CD4-positive, alpha-beta T cell treated with Interleukin-10 for 1 hour (primary cell): ENCODE measurements at places on chromosomes 7 and 10.

DNA sequence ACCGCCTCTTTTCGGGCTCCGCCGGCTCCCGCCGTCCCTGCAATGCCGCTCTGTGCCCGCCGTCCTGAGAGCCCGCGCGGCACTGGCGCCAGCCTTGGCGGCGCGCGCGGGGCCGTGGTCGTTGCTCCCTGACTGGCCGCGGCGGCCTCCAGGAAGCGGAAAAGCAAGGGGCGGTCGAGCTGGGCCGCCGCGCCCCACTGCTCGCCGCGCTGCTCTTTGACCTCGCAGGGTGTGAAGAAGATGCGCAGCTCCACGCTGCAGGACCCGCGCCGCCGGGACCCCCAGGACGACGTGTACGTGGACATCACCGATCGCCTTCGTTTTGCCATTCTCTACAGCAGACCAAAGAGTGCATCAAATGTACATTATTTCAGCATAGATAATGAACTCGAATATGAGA lies at the start of gene CDC14C:
Gene CDC14C (plus strand): TSS at position 115 of the 400 bp plus-strand sequence. CDS start 126 bp downstream, at position 241.
- no peak for DNase-seq

DNA sequence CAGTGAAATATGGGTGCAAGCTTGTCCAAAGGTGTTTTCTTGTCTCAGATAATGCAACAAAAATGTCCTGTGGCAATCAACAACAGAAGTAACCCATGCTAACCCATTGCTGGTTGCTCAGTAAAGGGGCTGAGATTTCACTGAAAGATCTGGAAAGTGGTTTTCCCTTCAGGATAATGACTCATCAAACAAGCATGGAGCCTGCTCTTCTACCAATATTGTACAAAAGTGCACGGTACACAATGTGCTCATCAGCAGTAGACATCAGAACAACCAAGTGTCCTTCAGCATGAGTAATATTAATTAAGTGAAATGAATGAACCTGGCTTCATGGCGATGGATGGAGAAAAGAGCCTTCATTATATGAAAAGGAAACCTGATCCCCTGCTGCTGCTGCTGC lies 287.1 kb upstream of the NEBL start:
- no peak for DNase-seq

- DNase-seq: no peak
Measured at GRCh38 chr7:148588670-148589131, 1.9 kb upstream of the C7orf33 start.

DNA sequence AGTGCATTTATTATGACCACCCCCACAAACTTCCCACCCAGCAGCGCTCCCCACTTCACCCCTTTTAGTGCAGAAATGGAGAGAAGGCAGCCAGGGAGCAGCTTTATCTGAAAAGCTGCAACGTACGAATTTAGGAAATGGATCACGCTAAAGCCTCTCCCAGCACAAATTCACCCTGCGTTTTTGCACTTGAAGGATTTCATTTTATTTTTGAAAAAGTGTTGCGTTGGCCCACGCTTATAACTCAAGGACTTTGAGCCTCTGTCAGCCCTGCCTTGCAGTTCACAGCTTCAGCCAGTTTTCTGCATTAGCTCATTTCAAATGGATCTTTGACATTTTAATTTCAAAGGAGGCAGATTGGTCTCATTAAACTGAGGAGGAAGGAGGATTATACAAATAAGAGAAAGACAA lies 556.1 kb downstream of the KCNMA1 start:
- DNase-seq: no peak

- no peak for DNase-seq
Measured at GRCh38 chr7:122161628-122162027, 17.6 kb upstream of the AASS start.

GRCh38 chr7:47405286-47405904 lies 176.5 kb downstream of the TNS3 start:
- DNase-seq: no peak

DNA sequence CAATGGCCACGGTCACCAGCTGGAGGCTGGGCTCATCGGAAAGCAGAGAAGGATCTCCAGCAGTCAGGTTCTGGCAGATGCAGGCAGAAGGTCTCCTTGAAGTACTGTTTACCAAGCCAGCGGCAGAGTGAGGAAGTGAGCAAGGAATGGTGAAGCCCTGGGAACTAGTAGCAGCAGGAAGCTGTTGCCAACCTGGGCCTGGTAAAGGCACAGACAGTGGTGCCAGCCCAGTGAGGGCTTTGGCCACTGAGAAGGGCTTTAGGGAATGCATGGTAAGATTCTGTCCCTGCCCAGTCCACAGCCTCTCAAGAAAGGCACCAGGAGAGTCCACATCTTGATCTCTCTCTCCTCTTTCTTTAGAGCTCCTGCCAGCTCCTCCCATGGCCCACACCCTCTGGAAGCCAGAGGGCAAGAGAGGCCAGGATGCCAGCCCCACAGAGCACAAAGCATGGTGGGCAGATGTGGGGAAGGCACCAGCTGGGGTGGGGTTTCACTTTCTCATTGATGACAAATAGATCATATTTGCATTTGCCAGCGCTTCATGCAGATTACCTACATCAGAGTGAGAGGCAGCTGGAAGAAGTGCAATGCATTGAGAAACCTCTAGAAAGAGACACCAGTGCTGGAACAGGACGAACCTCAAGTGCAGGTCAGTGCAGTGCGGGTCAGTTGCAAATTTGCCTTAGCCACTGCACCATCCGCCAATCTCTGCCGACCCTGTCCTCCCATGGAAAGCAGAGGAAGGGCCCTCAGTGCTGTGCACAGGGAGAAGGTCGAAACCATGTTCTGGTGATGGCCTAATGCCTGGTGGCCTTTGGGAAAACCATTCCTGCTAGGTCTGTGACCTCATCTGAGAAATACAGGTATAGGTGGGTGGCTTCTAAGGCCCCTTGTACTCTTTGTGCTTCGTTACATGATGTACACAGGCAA lies 667.8 kb upstream of the MKI67 start:
- no peak for DNase-seq

- DNase-seq: no peak
Measured at GRCh38 chr10:131750973-131751826, 149.6 kb upstream of the PPP2R2D start.

- no peak for DNase-seq
Measured at GRCh38 chr10:68083953-68084352, 8.9 kb upstream of the HERC4 start.
